ENCODE measurements at places on chromosomes 11 and 22. TPM values are rescaled to one million over a fixed set of nuclear protein-coding genes. Genes with fewer than 3 reads are reported as not detected.

DNA sequence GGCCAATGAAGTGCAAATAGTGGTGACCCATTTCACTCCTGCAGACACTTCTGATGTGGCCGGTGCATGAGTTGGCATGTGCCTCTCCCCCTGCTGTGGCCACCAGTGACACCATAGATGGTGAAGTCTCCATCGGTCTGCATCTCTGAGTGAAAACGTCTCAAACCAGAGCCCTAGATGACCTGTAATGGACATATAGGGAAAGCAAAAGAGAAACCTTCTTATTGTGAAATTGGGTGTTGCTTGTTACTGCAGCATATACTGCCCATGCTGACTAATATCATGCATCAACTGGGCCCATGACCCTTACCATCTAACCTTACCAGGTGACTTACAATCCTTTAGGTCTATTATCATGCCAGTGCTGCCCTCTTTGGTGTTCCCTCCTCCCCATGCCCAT, 11.7 kb upstream of the VPS37C start:
- DNase-seq = no peak

DNA sequence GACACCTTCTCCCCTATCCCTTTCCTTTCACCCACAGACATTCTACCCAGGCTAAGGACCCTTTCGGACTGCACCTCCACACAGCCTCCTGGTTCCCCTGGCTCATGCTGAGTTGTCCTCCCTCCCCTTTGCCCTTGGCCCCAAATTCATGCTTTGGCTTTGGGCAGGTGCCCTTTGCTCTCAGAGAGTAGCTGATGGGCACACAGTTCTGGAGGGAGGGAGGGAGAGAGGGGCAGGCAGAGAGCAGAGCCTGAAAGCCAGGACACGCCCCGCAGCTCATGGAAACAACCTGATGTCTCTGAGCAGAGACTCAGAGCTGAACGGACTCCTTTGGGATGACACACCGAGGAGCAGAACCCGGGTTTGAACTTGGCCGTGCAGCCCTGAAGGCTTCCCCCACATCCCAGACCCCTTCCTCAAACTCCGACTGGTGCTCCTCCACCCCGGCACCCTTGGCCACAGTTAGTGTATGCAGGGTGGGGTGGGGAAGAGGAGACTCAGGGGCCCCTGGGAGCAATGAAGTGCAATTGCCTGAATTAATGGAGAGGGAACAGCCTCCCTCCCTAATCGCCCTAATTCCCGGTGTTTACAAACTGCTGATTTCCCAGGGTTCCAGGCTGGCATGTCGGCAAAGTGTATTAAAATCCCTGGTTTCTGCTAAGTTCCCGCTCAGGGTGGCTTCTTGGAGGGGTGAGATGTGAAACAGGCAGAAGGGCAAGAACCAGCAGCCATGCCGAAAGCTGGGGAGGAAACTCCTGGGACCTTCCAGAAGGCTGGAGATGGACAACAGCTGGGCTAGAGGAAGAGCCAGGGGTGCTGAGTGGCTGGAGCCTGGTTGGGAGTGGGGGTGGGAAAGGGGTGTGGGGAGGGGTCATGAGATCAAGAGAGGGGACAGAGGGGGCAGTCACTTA, 71.2 kb upstream of the SHISAL1 start:
- no peak for DNase-seq

NEFH gene
- total RNA-seq = 0.22 TPM

MRGPRE gene
- total RNA-seq = not detected

DNA sequence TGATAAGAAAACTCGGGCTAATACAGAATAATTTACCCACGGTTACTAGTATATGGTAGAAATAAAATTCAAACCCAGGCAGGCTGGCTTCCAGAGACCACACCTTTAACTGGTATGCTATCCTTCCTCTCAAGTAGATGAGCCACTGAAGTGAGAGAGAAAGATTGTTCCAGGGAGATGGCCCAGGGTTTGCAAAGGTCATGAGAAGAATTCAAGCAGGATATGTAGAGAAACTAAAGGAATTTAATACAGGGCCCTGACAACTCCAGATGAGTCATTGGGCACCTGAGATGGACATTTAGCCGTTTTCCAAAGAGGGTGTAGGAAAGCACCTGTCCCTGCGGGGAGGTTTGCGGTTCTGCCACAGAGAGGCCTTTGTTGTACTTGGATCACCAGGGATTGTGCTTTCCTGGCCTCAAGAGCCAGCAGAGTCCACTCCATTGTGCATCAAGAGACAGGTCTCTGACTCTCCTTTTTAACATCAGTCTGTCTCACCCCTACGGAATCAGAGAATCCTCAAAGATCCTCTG, 152.7 kb upstream of the BLID start:
- DNase-seq = no peak

LYVE1 gene
- total RNA-seq = 45.0 TPM

GRCh38 chr22:24066865-24067264, 55.8 kb downstream of the CABIN1 start:
- DNase-seq = no peak

DNA sequence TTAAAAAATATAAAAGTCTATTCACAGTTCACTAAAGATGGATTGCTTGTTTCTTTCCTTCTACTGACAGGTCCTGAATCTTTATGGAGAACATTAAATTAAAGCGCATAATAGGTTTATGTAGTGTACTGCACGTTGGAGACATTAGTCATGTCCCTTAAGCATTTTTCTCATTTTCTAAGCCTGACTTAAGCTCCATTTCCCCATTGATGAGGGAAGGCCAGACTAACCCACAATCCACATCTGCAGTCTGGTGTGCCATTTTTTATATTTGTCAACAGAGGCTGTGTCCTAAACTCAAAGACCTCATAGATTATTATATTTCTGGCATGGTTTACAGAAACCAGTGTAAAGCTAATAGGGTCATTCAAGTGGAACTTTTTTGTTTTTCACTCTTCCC, 39.9 kb downstream of the CADM1 start:
- DNase-seq = no peak

GRCh38 chr22:46047841-46048595, 71.1 kb upstream of the WNT7B start:
- no peak for DNase-seq

Data from right atrium auricular region (tissue), 2 donors.